ENCODE measurements at places on chromosomes 2 and 18.

- DNase-seq = no peak
Observed at GRCh38 chr2:157258520-157259326, 1.2 kb downstream of the GALNT5 start.

- no peak for DNase-seq
Observed at GRCh38 chr2:208529796-208530195, 123.2 kb downstream of the PTH2R start.

GRCh38 chr18:51171223-51171622 lies 26.3 kb downstream of the MEX3C start:
- no peak for DNase-seq

GRCh38 chr2:118333664-118334063 lies 245.4 kb downstream of the INSIG2 start:
- DNase-seq = no peak

GRCh38 chr2:17934721-17935120 lies 56.3 kb downstream of the KCNS3 start:
- peak; percentile 83 for DNase-seq

DNA sequence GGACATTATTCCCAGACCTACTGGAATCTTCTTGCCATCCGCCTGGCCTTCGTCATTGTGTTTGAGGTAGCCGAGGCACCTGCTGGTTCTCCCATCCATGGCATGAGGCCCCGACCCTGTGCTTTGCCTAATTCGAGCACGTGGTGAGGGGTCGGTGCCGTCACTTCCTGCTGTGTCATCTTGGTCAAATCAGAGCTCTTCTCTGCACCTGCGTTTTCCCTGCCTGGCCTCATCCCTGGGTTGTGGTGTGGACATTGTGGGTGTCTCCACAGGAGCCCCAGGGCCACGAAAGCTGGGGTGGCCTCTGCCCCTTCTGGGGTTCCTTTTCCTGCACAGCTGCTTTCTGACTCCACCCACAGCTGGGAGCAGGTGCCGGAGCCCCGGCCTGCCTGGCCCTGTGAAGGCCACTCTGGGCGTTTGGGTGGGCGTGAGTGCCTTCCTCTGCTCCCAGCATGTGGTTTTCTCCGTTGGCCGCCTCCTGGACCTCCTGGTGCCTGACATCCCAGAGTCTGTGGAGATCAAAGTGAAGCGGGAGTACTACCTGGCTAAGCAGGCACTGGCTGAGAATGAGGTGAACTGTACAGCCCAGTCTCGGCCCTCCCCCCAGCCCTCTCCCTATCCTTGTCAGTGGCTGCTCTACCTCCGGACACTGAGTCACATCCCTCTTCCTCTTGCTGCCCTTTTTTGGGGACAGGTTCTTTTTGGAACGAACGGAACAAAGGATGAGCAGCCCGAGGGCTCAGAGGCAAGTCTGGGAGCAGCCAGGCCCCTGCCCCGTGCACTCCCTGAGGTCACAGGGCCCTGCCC lies 34.9 kb downstream of the ANO7 start:
- no peak for DNase-seq

GRCh38 chr2:40072442-40073232 lies 293.6 kb upstream of the THUMPD2 start:
- DNase-seq = no peak

DNA sequence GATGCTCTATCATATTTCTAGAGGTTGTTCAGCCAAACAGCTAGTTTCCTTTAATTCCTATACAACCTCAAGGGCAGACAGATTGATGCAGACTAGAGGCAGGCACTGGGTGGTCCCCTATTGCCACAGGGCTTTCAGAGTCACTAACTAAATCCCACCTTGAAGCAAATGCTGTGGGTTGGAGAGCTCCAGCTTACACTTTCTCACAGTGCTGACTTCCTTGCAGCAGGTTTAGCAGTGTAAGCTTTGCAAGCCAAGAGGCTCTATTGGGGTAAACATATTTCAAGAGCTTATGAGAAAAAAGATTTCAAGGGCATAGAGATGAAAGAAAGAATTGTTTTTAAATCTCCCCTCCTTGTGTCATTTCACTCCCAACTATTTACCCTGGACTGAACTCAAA lies 366.5 kb upstream of the CRIM1 start:
- DNase-seq = no peak

DNA sequence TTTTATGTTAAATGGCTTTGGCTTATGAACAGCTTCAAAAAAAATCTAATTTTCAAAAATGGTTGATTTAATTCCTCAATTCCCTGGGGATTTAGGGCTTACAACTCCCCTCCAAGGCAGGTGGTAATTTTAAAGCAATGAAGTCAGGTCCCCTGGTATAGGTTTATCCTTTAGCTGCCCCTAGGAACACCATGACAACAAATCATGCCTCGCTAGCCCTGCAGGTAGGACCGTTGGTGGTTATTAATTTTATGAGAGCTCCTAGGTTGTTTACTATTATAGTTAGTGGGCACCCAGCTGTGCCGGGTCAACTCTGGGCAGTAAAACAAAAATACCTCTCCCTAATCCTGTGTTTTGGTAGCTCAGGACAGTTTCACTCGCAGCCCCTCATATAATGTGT lies 26.2 kb upstream of the MBOAT2 start:
- DNase-seq = no peak

DNA sequence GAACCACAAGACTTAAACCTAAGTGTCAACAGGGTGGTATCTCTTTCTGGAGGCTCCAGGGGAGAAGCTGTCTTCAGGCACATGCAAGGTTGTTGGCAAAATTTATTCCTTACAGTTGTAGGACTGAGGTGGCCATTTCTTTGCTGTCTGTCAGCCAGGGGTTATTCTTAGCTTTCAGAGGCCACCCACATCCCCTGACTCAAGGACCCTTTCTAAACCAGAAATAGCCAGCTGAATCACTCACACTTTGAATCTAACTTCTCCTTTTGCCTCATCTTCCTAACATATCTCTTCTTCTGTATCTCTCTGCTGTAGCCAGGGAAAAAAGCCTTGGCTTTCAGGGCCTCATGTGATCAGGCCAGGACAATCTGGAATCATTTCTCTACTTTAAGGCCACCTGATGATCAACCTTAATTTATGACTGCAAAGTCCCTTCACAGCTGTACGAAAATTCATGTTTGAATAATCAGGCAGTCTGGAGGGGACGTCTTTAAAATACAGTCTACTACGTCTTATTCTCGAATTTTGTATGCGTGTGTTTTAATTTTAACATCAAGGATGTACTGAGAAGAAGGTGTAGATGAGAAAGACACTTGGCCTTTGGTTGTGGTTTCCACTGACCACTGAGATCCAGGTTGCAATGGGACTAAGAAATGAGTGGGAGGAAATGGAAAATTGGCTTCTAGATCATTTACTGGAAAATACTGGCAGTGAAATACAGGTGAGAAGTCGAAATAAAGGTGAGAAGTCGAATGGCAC lies 90.4 kb downstream of the DOCK10 start:
- DNase-seq = no peak

DNA sequence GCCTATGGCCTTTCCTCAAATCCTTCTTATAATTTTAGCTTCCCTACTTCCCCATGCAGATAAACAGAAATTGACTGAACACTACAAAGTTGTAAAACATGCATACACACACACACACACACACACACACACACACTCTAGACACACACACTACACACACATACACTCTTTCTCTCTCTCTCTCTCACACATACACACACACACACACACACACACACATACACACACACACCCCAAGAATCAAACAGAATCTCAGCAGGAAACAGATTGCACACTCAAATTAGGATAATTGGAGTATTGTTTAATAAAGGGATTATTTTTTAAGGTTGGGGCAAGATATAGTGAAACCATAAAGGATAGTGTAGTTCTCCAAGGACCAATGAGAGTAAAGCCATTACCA lies 152.2 kb upstream of the SP5 start:
- DNase-seq = no peak

- DNase-seq = no peak
Observed at GRCh38 chr2:238497610-238498005, 70.9 kb downstream of the ASB1 start.

DNA sequence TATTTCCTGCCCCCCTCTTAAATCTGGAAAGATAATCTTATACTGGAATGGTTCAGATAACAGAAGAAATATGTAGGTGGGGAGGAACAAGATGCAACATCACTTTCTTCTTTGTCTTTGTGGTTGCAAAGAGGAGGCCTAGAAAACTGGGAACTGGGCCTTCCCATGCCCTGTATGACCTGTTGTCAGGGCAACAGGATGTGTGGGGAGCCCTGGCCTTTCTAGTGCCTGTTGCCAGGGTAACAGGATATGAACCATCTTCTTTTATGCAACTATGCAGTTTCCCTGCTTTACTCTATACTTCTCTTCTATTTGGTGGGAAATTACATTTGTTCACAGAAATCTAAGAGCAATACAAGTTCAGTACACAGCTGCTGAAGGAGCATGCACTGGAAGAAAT lies 79.8 kb upstream of the PDE1A start:
- no peak for DNase-seq

DNA sequence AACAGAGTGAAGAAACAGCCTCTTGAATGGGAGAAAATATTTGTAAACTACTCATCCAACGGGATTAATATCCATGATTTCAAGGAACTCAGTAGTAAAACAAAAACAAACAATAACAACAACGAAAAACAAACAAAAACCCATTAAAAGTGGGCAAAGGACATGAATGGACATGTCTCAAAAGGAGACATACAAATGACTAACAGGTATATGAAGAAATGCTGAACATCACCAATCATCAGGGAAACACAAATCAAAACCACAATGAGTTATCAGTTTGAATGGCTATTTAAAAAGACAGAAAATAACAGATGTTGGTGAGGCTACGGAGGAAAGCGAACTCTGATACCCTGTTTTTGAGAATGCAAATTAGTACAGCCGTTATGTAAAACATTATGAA lies 224.8 kb upstream of the NRXN1 start:
- DNase-seq = no peak

DNA sequence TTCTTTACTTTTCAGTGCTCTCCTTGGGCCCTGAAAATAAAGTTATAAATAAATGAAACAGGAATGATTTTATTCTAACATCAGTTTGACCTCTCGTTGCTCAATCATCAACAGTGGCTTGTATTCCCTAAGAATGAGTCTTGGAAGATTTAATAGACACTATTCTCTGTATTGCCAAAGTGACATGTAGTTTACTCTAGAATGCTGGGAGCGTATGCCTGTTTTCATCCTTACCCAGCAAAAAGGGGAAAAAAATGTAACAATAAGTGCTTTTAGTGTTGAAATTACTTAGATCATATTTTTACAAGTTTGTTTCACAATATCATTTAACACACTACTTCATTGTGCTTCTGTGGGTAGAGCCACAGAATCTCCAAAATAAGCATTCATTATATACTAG lies 240.6 kb upstream of the CWC22 start:
- no peak for DNase-seq

DNA sequence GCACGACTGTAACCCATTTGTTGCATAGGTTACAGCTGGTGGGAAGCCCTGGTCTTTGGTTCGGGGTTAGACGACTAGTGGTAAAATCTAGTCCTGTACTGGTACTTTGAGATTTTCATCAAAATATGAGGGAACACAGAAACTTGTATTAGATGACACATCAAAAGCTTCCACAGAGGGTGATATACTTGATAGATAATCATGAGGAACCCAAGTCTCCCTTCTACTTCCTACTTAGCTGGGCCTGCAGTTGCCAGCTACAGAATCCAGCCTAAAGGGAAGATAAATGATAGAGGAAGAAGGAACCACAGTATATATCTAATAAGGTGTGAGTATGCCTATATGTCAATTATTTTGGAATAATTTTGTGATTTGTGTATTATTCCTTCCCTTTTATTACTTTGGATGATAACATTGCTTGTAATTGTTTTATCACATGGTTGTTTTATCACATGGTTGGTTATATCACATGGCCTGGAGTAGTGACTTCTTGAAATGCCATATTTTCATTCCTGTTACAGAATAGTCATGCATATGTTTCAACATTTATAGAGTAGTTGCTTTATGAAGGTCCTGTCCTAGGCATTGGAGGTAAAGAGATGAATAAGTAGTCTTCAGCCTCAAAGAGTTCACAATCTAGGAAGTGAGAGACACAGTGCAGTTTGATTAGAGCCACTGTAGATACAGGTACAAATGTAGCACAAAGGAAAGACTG lies 2.9 kb downstream of the AGPS start:
- DNase-seq = no peak

GRCh38 chr18:74896390-74896991 lies 298.8 kb downstream of the ZNF407 start:
- DNase-seq = no peak

- DNase-seq = no peak
Observed at GRCh38 chr2:150091846-150092245, 395.6 kb downstream of the RND3 start.

DNA sequence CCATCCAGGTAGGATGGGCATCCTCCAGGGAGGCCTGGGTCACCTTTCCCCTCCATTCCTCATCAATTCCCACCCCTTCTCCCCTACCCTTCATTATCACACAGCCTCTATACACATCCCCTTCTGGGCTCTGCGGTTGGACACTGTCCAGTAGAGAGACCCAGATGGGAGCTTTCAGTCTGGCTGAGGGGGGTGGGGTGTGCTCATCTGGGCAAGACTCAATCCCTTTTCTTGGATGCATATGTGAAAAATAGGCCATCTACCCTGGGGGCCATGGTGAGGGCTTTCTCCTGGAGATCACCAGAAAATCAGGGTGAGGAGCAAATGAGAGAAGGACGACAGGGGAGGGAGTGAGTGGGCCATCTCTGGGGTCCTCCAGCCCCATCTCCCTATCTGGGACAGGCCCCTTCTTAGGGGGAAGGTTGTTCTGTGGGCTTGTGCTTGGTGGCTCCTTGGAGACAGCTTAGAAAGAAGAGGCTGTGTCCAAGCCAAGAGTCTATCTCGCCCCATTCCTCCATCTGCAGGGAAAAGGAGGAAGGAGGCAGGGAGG lies 160.1 kb downstream of the DYSF start:
- DNase-seq = no peak

DNA sequence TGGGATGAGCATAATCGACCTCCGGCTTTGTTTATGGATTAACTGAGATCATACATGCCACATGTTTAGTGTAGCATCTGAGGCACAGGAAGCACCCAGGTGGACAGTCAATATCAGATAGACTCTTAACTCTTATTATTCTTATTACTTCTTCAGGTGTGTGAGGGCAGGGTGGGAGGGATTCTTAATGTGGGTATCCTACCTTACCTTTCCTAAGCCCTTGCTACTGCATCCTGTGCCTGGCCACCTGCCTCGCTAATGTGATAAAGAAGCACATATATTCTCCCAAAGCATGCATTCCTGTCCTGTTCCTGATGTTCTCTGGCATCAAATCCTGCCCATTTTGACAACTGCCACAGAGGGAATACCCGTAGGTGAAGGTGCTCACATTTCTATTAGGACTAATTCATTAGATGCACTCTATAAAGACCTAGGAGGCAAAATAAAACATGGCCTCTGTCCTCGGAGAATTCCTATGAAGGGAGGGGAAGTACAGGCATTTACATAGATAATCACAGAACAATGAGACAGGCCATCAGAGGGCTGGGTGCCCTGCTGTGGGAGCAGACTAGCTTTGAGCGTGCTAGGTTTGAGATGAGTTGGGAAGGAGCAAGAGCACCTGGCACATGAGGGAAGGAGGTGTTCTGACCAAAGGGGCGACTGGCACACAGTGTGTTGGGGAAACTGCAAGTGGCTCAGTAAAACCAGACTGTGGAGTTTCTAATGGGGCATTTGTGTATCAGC lies 19.5 kb upstream of the CELF4 start:
- DNase-seq = no peak
